ENCODE measurements at places on chromosomes 7 and 10.

GRCh38 chr7:121140790-121141189, 152.3 kb downstream of the CPED1 start:
- DNase-seq, result no peak

- DNase-seq, result no peak
Measured at GRCh38 chr10:115829521-115830205, 443.3 kb downstream of the GFRA1 start.

- DNase-seq, result no peak
Measured at GRCh38 chr10:95389982-95390381, 99.2 kb upstream of the PDLIM1 start.

- no peak for DNase-seq
Measured at GRCh38 chr10:13984647-13985155, 346.0 kb downstream of the FRMD4A start.

GRCh38 chr10:95451568-95452524, 109.3 kb downstream of the SORBS1 start:
- no peak for DNase-seq

GRCh38 chr10:35574924-35575352, 30.2 kb upstream of the GJD4 start:
- DNase-seq, result no peak

DNA sequence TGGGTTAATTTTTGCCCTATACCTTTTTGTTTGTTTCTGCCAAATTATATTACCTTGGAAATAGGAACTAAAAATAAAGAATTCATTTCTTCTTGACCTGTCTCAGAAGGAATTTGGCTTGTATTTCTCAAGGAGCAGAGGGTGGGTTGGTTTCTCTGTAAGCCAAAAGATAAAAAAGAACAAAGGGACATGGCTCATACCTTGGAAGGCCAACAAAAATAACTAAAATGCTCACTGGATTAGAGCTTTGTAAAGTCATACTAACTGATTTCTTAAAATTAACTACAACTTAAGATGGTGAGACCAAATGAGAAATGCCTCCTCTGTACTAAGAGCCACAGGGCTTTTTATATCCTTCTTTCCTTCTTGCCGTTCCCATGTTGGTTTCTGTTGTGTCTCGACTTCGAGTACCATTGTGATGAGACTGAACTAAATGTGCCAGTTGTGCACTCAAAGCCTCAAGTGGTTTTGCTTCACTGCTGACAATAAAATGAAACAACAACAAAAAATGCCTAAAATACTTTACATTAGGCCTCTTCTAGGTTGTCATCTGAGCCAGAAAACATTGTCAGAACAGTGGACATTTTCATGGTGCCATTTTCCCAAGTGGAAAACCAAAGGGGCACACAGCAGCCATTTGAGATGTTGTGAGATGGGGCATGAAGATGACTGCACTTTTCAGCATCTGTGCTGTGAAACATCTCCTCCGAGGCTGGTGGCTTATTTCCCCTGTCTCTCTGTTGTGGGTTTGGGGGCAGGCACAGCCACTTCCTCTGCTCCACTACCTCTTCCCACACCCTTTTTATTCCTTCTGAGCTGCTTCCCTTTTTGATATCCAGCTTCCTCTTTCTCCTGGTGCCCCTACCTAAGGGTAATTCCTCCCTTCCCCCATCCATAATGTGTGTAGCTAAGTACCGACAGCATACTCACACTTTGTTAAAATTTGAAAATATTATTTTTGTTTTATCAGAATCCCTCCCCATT, 51.8 kb upstream of the AGR3 start:
- no peak for DNase-seq

- DNase-seq, result no peak
Measured at GRCh38 chr7:130611218-130611617, 57.3 kb downstream of the COPG2 start.

DNA sequence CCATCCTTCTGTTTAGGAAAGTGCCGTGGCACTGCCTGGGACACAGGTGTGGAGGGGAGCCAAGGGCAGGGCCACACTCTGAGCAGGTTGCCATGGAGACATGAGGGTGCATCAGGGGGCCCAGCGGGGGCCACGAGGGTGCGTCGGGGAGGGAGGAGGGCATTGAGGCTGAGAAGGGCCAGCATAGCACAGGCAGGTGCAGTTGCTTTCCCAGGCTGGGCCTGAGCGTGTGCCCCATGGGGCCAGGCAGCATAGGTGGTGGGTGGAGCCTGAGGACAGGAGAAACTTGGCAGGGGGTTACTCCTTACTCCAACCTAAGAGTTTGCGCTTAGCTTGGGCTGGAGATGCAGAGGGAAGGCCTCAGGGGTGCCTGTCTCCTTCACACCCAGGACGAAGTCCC, 15.2 kb downstream of the YKT6 start:
- no peak for DNase-seq

- DNase-seq, result no peak
Measured at GRCh38 chr7:48259463-48260280, 88.4 kb downstream of the ABCA13 start.

- DNase-seq, result peak; percentile 25
Measured at GRCh38 chr10:123043409-123043925, 34.7 kb downstream of the ACADSB start.

DNA sequence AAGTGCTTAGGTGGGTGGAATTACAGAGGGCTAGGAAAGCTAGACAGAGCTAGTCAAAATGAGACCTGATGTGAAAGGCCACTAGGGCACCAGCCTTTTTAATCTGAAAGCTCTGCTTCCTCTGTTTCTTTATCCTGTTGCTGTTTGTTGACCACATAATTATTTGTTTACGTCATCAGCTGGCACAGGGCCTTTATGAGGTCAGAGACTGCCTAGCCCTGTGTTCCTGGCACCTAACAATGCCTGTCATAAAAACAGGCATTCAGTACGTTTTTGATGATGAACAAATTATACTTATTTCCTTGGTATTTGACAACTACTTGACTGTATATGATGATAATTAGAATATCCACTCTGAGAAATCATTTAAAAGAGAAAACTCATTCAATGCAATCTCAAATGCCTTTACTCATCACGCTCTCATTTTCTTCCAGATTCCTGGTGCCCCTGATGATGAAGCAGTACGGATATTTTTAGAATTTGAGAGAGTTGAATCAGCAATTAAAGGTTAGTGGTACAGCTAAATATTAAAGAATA, 26.0 kb downstream of the RBM17 start:
- no peak for DNase-seq

DNA sequence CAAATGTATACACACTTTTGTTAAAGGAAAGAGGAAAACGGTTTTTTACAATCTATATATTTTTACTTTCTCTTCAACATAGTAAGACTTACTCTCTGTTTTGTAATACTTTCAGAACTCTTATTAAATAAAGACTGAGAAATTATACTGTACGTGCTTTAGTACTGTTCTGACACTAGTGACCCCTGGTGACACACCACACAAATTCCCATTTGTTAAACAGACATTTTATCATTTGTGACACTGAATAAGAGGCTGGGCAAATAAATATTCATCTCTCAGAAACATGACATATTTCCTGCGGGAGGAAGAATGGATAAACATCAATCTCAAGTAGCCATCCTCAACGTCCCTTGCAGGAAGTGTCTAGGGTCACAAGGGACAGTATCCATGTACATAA, 68.9 kb upstream of the ZNF33B start:
- DNase-seq, result no peak

GRCh38 chr10:131435760-131436457, 124.4 kb upstream of the TCERG1L start:
- DNase-seq, result no peak

GRCh38 chr10:14523286-14523685, 192.6 kb upstream of the FRMD4A start:
- no peak for DNase-seq

- DNase-seq, result no peak
Measured at GRCh38 chr10:18252086-18252485, 111.9 kb downstream of the CACNB2 start.

DNA sequence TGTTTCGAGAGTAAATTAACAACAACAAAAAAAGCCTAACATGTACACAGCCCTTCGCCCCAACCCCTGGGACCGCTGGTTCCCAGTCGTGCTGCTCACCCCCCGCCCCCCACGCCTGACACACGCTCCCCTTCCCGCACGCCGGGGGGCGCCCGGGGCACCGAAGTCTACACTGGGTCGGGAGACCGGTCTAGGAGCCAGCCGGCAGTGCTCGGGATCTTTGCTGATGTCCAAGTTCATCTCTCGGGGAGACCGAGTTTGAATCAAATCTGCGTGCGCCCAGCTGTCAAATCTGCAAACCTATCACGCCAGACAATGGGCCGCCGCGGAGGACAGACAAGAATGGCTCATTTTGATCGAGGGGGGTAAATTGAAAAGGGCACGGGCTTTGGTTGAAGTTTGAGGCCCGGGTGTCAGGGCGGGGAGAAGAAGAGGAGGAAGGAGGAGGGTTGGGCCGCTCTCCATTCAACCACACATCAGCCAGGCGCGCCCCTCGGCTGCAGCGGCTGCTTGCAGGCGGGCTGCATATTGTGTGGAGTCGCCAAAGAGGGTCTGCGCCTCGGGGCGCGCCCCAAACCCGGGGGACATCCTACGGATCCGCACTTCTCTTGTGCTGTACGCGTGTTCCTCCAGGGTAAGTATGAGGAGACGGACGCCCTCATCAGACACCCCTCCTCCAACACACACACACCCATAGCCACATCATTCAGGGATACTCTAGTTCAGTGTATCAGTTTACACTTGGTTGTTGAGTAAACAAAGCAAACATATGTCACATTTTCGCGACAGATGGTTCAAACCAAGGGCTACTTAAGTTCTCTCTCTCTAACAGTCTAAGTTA, 1.3 kb upstream of the GFRA1 start:
- DNase-seq, result no peak

Measured in left renal pelvis (tissue), 4 donors.